AML-193 (cell line): ENCODE measurements at places on chromosomes 7 and 10.

DNA sequence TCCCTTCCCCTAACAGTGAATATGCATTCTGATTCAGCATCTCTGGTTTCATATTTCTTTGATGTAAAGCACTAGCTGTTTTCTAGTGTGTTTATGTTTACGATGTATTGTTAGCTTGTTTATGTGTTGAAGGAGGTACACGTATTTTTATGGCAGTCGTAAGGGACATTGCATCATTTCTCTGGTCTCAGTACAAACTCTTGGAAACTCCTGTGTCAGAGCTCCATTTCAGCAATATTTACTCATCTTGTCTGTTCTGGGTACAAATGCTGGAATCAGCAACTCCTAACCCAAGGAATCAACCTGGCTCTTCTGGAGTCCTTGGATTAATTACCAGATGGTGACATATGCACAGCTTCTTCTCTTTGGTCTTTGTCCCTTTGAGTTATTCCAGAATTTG, 270.0 kb upstream of the PLXDC2 start:
- DNase-seq, result no peak

DNA sequence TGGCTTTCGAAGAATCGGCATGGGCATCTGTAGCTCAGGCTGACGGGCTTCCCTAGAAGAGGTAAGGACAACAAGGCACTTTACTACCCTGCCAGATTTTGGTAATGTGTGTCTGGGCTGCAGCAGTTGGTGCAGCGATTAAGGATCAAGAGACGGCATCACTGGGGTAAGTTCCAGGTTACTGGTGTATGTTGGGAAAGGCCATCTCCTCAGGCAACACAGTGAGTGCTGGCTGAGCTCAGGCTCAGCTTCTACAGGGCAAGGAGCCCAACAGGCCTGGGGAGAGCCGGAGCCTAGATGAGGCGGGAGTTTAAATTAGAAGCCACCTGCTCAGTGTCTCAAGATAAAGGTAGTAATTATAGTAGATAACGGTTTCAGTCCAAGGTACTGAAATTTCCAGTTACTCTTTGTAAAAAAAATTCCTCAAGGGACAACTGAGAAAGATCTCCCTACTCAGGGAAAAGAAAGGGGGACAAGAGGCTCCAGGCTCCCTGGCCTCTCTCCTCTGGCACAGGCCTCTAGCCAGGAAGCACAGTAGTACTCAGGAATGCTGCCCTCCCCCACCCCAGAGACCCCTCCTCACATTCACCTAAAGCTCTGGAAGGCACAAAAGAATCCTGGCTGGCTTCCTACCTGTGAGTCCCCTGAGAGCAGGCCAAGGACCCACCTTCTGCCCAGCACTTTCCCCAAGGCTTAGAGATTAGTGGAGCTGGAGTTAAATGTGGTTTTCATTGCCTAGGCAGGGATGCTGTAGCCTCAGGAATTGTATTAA, 3.9 kb downstream of the CXCL12 start:
- no peak for DNase-seq

GRCh38 chr7:2521952-2522591, 2.5 kb downstream of the LFNG start:
- peak; percentile 89 for DNase-seq

DNA sequence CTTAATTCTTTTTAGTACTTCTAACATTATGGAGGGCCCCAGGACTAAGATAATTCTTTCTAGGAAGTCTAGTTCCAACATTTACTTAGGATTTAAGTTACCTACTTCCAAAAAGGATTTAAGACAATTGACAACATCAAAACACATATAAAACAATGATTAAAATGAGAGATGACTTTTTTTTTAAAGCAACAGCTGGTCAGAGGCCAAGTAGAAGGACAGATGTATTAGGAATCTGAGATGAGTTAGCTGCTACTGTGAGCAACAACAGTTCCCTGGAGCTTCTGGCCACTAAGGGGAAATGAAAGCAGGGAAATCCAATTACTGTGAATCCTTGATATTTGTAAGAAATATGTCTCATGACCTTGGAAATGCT, 222.3 kb downstream of the PHTF2 start:
- no peak for DNase-seq

DNA sequence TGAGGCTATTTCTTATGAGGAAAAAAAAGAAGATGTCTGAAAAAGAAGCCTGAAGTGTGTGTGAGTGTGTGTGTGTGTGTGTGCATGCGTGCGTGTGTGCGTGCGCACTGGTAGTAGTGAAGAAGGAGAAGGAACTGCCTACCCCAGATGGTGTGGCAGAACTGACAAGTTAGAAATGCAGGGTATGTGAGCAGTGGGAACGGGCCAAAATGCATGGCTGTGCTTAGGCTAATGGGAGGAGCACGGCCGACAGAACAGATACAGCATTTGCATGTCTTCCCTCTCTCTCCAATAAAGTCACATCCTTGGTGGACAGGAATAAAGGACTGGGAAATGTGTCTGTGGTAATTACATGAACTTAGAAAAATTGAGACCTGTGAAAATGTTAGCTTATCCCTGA, 94.3 kb downstream of the IDE start:
- DNase-seq, result no peak

DNA sequence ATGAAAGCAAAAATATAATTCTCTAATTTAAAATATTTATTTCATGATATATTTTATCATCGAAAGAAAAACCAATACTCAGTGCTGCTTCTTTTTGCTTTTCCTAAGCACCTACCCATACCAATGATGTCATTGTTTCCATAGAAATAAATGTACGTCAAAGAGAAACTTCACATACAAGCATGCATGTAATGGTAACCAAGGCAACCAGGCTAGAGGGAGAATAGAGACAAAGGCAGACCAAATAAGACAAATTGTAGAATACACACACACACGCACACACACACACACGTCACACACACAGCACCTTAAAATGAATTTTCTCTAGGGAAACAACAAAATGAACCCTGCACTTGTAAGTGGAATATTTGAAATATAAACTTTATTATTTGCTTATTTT, 75.5 kb downstream of the MACC1 start:
- no peak for DNase-seq

DNA sequence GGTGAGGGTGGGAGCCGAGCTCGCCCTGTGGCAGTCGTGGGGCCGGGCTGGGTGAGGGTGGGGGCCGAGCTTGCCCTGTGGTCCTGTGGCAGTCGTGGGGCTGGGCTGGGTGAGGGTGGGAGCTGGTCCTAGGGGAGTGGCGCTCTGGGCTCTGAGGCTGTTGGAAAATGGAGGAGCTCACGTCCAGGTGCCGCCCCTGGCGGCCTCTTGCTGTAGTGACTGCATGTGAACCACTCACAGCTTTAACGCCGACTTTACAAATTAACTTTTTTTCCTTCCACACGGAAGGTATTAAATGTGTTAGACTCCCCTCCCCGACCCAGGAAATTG, 312.6 kb downstream of the WDR37 start:
- no peak for DNase-seq

DNA sequence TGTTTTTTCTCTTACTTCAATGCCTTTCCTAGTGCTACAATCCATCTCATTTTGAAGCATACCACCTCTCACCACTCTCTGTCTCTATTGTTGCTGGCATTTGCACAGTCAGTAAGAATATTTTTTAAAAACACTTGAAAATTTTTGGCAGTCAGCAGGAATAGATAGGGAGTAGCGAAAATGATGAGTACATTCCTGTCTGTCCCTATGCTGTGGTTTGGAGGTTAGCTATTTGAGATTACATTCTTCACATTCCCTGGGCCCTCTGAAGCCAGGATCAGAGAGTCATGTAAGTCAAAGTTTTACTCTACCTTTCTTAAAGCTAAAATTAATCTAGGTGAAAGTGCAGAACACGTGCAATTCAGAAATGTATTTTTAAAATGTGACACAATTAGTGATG, 53.0 kb upstream of the MAGI2 start:
- DNase-seq, result no peak

- DNase-seq, result no peak
These were observed 21.7 kb upstream of the TSGA13 start for GRCh38 chr7:130708001-130708400.

- DNase-seq, result no peak
These were observed 129.8 kb downstream of the PPP1R17 start for GRCh38 chr7:31816810-31817209.

- no peak for DNase-seq
These were observed 319.3 kb downstream of the MDFIC start for GRCh38 chr7:115241151-115241550.

- no peak for DNase-seq
These were observed 9.4 kb upstream of the GTPBP10 start for GRCh38 chr7:90337106-90337505.

DNA sequence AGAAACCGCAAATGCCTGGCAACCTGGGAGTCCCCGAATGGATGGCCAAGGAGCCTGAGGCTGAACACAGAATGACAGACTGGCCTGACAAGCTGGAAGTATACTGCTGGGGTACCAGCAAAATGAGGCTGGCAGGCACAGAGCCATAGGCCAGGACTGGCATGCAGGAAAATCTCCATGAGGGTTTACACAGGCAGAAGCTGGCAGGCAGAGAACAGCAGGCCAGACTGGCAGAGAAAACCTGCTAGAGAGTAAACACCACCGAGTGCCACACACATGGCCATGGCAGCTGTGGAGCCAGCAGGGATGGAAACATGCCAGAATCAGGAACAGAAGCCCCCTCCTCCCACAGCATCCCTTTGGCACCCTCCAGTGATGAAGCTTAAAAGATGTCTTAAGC, 63.4 kb downstream of the CRPPA start:
- DNase-seq, result no peak

DNA sequence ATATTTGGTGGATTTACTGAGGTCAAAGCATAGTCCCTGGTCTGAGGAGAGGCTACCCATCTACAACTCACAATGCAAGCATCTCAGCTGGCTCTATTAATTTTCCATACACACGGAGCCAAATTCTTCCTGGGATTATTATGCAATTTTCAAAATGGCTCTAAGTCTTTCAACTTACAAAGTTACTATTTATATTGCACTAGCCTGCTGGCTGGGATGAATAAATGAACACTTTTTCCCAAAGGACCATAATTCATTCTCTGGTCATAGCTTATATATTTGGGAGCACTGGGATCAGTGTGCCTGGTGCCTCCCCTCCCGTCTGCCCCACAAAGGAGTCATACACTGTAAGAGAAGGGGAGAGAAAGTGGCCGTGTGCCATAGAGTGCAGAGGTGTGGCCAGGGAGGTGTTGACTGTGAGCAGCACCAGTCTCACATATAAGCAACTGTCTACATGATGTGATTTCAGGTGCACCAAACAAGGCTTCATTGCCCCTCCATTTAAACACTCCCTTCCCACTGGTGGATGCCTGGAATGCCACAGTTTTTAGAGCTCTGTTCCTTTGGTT, 88.6 kb downstream of the ZNF92 start:
- no peak for DNase-seq

DNA sequence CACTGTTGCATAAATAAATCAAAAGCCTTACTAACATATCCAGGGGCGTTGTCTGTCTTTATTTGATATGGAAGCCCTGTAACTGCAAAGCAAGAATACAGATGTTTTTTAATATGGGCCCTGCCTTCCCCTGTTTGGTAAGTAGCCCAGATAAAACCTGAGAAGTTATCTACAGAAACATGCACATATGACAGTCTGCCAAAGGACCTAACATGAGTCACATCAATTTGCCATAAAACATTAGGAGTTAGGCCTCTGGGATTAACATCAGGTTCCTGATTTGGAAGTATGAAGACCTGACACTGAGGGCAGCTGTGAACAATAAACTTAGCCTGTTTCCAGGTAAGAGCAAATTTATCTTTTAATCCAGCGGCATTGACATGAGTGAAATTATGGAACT, 1588.8 kb downstream of the REEP3 start:
- DNase-seq, result no peak

- DNase-seq, result no peak
These were observed 208.9 kb upstream of the PFKP start for GRCh38 chr10:2858452-2858851.

DNA sequence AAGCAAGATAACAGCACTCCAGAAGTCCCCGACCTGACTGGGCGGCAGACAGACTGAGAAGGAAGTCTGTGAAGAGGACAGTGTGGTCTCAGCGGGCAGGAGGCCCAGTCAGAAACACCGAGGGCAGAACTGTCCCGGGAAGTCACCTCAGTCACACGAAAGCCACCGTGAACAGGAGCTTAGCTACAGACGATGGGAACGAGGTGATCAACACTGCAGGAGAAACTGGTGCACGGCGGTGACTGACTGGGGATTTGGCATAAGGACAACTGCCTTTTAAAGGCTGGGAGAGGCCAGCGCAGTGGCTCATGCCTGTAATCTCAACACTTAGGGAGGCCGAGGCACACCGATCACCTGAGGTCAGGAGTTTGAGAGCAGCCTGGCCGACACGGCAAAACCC, 217.8 kb downstream of the PTPRN2 start:
- no peak for DNase-seq

DNA sequence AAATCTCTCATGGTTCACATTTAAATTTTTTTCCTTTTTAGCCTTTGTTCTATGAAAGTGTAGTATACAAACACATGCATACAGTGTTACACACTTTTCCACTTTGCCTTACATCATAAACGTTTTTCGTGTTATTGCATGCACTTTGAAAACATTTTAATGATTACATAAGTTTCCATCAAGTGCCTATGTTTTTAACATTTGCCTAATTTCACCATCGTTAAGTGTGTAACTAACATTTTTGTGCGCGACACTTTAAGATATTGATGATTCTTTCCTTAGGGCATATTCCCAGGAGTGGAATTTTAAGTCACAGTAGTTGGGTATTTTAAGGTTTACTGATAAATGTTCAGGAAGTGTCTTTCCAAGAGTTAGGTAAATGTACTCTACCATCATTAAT, 1.5 kb upstream of the FRAT2 start:
- DNase-seq, result no peak

- no peak for DNase-seq
These were observed 28.3 kb upstream of the FIS1 start for GRCh38 chr7:101273206-101273605.

DNA sequence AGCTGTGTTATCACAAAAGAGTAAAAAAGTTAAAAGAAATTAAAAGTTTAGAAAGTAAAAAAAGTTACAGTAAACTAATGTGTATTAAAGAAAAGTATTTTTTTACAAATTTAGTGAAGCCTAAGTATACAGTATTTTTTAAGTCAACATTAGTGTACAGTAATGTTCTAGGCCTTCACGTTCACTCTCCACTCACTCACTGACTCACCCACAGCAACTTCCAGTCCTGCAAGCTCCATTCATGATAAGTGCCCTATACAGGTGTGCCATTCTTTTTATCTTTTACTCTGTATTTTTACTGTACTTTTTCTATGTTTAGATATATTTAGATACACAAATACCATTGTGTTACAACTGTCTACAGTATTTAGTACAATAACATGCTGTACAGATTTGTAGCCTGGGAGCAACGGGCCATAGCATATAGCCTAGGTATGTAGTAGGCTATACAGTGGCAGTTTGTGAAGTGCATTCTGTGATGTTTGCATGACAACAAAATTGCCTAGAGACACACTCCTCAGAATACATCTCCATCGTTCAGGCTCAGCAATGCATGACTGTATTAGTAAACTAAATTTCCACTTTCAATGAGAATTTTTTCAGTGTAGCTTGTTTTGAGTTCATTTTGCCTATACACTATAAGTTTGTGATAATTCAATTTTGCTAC, 539.9 kb upstream of the C7orf33 start:
- no peak for DNase-seq

GRCh38 chr7:40470091-40470592, 335.3 kb downstream of the SUGCT start:
- no peak for DNase-seq

- no peak for DNase-seq
These were observed 69.9 kb downstream of the NKX6-2 start for GRCh38 chr10:132715776-132716680.
